ENCODE measurements at places on chromosomes 1 and 21.

DNA sequence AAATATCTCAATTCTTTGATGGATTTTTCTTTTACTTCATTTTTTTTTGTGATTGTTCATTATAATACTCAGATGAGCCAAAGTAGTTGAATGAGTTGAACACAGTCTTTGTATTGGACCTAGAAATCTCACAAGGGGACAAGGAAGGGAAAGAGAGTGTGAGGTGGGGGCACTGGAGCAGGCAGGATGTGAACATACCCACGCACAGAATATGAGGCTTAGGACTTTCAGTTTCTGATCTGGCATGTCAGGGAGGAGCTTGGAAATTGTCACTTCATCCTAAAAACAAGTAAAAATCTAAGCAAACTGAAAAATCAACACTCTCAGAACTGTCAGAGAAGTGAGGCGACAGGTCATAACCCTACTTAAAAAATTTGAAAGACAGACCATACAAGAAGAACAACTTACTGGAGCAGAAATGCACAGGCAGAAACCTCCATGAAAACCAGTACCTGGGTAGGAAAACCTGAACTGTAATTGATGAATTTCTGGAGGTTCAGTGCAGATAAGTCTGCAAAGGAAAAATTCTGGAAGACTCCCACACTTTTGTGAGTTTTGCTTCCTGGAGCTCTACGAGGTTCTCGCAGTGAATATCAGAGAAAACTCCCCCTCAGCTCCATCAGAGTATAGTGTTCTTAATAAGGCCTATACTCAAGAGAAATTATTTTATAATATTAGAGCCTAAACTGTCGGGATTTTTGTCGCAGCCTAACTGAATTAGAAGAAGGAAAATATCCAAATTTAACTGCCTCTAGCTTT is 3.6 kb upstream of the PTGS2 start:
- no peak for DNase-seq
- no peak overlapping the region for H3K4me3 ChIP-seq
- H3K36me3 ChIP-seq: no peaks in the 10 kb centered on the region
- H3K27ac ChIP-seq: no peak overlapping the region
- no peaks in the 10 kb centered on the region for H3K27me3 ChIP-seq

DNA sequence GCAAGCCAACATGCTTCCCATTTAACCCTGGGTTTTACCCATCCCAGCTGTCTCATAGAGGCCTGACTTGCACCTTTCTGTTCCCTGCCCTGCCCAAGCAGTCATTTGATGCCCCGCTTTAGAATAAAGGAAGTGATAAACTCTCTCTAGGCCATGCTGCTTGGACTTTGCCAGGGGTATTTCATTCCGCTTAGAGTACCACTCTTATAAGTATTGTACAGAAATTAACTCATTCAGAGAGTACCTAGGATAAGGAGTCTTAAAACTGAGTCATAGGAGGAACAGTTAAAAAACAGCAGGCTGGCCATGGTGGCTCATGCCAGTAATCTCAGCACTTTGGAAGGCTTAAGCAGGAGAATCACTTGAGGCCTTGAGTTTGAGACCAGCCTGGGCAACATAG is 21.0 kb upstream of the LYST start:
- H3K4me3 ChIP-seq: no peak overlapping the region
- DNase-seq: no peak
- no peak overlapping the region for H3K27ac ChIP-seq

- DNase-seq: peak; percentile 78
- H3K4me3 ChIP-seq: no peak overlapping the region
- peaks cover 91% of the 10 kb centered on the region for H3K27me3 ChIP-seq
- H3K27ac ChIP-seq: no peak overlapping the region
Observed at GRCh38 chr1:219566951-219567947, 45.7 kb downstream of the ZC3H11B start.

- H3K4me3 ChIP-seq: no peak overlapping the region
- no peaks in the 10 kb centered on the region for H3K36me3 ChIP-seq
- DNase-seq: peak; percentile 49
- no peak overlapping the region for H3K27ac ChIP-seq
- H3K27me3 ChIP-seq: peaks cover 38% of the 10 kb centered on the region
- H3K4me1 ChIP-seq: no peaks in the 10 kb centered on the region
Observed at GRCh38 chr1:7042322-7043190, 257.3 kb downstream of the CAMTA1 start.

- no peak overlapping the region for H3K27ac ChIP-seq
- H3K36me3 ChIP-seq: no peaks in the 10 kb centered on the region
- no peaks in the 10 kb centered on the region for H3K4me1 ChIP-seq
- H3K27me3 ChIP-seq: no peaks in the 10 kb centered on the region
- DNase-seq: no peak
- H3K4me3 ChIP-seq: no peak overlapping the region
Observed at GRCh38 chr1:13823126-13823880, 123.3 kb downstream of the PRDM2 start.

GRCh38 chr1:46596846-46597245 is 7.2 kb downstream of the MKNK1 start:
- no peak for DNase-seq
- no peak overlapping the region for H3K27ac ChIP-seq
- no peaks in the 10 kb centered on the region for H3K27me3 ChIP-seq

GRCh38 chr1:210633140-210633539 is 304.4 kb downstream of the HHAT start:
- H3K4me3 ChIP-seq: no peak overlapping the region
- DNase-seq: no peak
- H3K27me3 ChIP-seq: peaks cover 4% of the 10 kb centered on the region
- H3K27ac ChIP-seq: no peak overlapping the region

DNA sequence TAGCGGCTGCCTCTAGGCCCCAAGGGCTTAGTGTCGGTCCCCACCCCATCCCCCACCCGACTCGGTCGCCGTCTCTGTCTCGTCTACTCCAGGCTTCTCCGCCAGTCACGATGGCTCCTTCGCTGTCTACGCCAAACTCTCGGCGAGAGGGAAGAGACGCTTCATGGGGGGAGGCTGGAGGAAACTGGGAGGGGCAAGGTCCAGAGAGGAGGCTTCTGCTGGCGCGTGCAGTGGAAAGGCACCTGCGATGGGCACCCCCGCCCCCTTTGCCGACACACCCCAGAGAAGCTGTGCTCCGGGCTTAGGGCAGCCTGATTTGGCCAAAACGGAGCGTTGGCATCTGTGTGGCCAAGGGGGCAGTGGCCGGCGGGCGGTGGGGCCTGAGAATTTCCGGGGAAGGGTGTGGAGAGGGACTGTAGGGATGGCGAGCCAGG is 1.2 kb upstream of the CSMD2 start:
- H3K27me3 ChIP-seq: no peaks in the 10 kb centered on the region
- no peaks in the 10 kb centered on the region for H3K4me1 ChIP-seq
- no peaks in the 10 kb centered on the region for H3K36me3 ChIP-seq

- no peaks in the 10 kb centered on the region for H3K27me3 ChIP-seq
- no peak for DNase-seq
- no peak overlapping the region for H3K4me3 ChIP-seq
- peaks cover 8% of the 10 kb centered on the region for H3K36me3 ChIP-seq
Observed at GRCh38 chr1:180893614-180894013, 19.1 kb upstream of the KIAA1614 start.

- H3K4me1 ChIP-seq: no peaks in the 10 kb centered on the region
- no peaks in the 10 kb centered on the region for H3K36me3 ChIP-seq
- no peak overlapping the region for H3K27ac ChIP-seq
- H3K27me3 ChIP-seq: no peaks in the 10 kb centered on the region
- H3K4me3 ChIP-seq: no peak overlapping the region
Observed at GRCh38 chr1:160838888-160839287, 23.8 kb downstream of the CD244 start.

DNA sequence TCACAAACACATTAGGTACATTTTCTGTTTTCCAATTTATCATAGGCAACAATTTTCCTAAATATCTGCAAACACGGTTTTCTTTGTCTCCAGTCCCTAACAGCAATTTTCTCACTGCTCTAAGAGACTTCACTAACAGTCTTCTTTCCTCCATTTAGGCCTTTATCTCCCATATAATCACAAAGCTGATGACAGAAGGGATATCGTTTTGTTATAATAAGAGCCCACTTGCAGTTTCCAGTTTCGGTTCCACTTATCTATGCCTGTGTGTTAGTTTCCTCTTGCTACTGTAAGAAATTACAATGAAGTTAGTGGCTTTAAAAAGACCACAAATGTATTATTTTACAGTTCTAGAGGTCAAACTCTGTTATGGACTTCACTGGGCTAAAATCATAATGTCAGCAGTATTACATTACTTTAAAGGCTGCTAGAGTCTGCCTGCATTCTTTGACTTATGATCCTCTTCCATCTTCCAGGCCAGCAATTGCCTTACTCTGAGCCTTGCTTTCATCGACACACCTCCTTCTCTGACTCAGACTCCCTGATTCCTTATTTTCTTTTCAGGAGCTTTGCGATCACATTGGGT is 549.3 kb downstream of the NCAM2 start:
- peaks cover 9% of the 10 kb centered on the region for H3K4me1 ChIP-seq
- no peak for DNase-seq
- H3K27ac ChIP-seq: no peak overlapping the region
- no peaks in the 10 kb centered on the region for H3K36me3 ChIP-seq
- no peaks in the 10 kb centered on the region for H3K27me3 ChIP-seq
- no peak overlapping the region for H3K4me3 ChIP-seq

GRCh38 chr1:22123071-22123390 is 19.9 kb downstream of the WNT4 start:
- no peak for DNase-seq
- H3K4me1 ChIP-seq: no peaks in the 10 kb centered on the region
- peaks cover 10% of the 10 kb centered on the region for H3K36me3 ChIP-seq
- H3K4me3 ChIP-seq: no peak overlapping the region
- no peaks in the 10 kb centered on the region for H3K27me3 ChIP-seq
